ENCODE measurements at places on chromosomes 11 and 22. TPM values are rescaled to one million over a fixed set of nuclear protein-coding genes. Genes with fewer than 3 reads are reported as not detected.
A peak's percentile ranks its signal among the peaks of the same experiment; 100 is the strongest.

ANO1 gene
- total RNA-seq = not detected

GRCh38 chr11:44608651-44608990 lies 43.2 kb downstream of the CD82 start:
- DNase-seq = no peak

GRCh38 chr22:23402275-23403151 lies 177.6 kb downstream of the IGLL1 start:
- peak; percentile 10 for DNase-seq

GRCh38 chr11:82959987-82960778 lies 58.6 kb downstream of the DDIAS start:
- DNase-seq = peak; percentile 79

- no peak for DNase-seq
Observed at GRCh38 chr11:26219183-26220117, 112.5 kb upstream of the ANO3 start.

GRCh38 chr11:58641341-58641740 lies 18.9 kb downstream of the CNTF start:
- DNase-seq = no peak

DNA sequence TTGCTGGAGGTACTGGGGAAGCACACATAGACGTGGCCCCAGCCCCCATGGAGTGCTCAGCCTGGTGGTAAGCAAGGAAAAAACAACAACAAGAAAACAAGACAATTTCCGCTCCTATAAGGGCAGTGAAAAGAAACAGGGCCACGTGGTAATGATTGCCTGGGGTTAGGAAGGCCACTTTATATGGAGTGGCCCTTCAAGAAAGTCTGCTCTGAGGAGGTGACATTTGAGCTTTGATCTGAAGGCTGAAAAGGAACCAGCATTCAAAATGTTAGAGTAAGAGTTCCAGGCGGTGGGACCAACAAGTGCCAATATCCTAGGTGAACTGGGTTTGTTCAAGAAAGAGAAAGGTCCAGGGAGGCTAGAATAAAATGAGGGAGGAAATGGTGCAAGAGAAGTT lies 87.6 kb downstream of the SCN3B start:
- DNase-seq = no peak

DNA sequence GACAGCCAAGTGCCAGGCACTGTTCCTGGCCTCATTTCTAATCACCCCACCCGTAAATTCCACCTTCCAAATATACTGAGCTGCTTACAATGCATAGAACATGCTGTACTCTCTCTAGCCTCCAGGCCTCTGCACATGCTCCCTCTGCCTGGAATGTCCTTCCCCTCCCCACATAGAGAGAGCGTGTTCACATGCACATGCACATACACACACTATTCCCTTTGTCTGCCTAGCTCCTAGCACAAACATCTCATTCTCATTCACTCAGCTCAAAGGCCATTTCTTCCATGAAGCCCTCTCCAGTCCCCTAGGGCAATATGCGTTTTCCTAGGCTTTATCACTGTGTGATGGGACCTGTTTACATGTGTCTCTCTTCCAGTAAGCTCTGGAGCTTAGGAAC lies 144.6 kb downstream of the WT1 start:
- DNase-seq = no peak

DNA sequence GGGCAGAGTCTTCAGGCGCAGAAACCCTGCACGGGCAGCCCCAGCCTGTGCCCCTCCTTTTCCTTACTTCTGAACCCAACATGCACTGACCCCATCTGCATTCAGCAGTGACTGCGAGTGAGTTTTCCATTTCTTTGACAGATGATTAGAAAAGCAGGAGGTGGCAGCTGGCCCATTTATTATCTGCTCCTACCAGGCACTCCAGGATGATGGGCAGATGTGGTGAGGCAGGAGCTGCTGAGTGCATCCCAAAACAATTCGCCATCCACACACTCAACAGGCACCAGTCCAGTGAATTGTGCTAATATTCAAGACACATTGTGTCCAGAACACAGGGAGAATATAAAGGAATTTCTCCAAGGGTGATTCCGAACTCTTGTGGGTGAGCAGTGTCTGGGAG lies 208.5 kb downstream of the TENM4 start:
- DNase-seq = no peak

DNA sequence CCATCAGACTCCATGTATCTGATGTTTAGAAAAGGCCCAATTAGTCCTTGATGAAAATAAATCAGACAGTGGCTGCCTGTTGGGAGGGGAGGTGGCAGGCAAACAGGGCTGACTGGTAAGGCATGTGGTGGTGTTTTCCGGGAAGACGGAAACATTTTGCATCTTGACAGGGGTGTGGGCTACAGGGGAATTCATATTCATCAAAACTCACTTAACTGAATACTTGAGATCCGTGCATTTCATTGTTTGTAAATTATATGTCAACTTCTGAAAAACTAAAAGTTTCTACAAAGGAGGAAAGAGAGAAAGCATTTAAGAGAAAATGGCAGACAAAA lies 10.1 kb upstream of the MOB2 start:
- DNase-seq = no peak

GRCh38 chr11:72896431-72896830 lies 82.2 kb downstream of the ATG16L2 start:
- DNase-seq = no peak

All from CD4-positive, alpha-beta memory T cell (primary cell).